Spleen (tissue), 13 donors: ENCODE measurements at places on chromosomes 4 and X.

- H3K4me3 ChIP-seq: no peak overlapping the region
- H3K36me3 ChIP-seq: no peaks in the 10 kb centered on the region
- peaks cover 10% of the 10 kb centered on the region for H3K4me1 ChIP-seq
Measured at GRCh38 chr4:174222266-174222872, 61.1 kb downstream of the FBXO8 start.

GRCh38 chr4:163548481-163549243 lies 54.2 kb downstream of the TMA16 start:
- H3K4me3 ChIP-seq: no peak overlapping the region
- no peak for DNase-seq
- no peaks in the 10 kb centered on the region for H3K27me3 ChIP-seq
- H3K36me3 ChIP-seq: no peaks in the 10 kb centered on the region

GRCh38 chr4:1017211-1017610 lies 5.8 kb downstream of the FGFRL1 start:
- peaks cover 59% of the 10 kb centered on the region for H3K4me1 ChIP-seq
- no peaks in the 10 kb centered on the region for H3K36me3 ChIP-seq
- DNase-seq: no peak
- no peak overlapping the region for H3K27ac ChIP-seq

- DNase-seq: no peak
- H3K4me1 ChIP-seq: no peaks in the 10 kb centered on the region
- no peak overlapping the region for H3K27ac ChIP-seq
- H3K36me3 ChIP-seq: no peaks in the 10 kb centered on the region
- no peaks in the 10 kb centered on the region for H3K27me3 ChIP-seq
Measured at GRCh38 chr4:41580007-41580406, 42.0 kb downstream of the LIMCH1 start.

- no peaks in the 10 kb centered on the region for H3K4me1 ChIP-seq
- H3K27ac ChIP-seq: no peak overlapping the region
- H3K36me3 ChIP-seq: no peaks in the 10 kb centered on the region
Measured at GRCh38 chrX:2507904-2508627, 7.3 kb upstream of the DHRSX start.

DNA sequence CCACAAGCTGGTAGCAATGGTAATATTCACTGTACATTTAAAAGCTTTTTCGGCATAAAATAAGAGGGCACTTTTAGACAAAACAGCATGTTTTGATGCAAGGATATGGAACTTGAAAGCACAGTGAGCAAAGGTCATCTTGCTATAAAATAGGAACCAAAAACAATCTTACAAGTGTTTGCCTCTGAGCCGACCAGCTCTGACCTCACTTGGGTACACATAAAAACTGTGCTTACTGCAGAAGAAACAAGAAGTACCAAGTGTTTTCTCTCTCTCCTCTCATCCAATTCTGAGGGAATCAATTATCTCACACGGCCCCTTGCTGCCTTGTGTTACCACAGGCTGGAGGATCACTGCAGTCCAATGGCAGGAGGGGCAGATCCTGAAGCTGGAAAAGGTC lies 4.8 kb upstream of the IQSEC2 start:
- H3K36me3 ChIP-seq: no peaks in the 10 kb centered on the region
- no peaks in the 10 kb centered on the region for H3K27me3 ChIP-seq
- no peak overlapping the region for H3K4me3 ChIP-seq
- H3K4me1 ChIP-seq: no peaks in the 10 kb centered on the region
- H3K27ac ChIP-seq: no peak overlapping the region
- no peak for DNase-seq

GRCh38 chr4:3462321-3462789 lies 751 bp upstream of the DOK7 start:
- H3K4me1 ChIP-seq: peaks cover 14% of the 10 kb centered on the region
- peaks cover 29% of the 10 kb centered on the region for H3K27me3 ChIP-seq
- no peak overlapping the region for H3K27ac ChIP-seq
- no peak overlapping the region for H3K4me3 ChIP-seq

- DNase-seq: no peak
- H3K27ac ChIP-seq: no peak overlapping the region
Measured at GRCh38 chr4:1834047-1834775, 21.7 kb downstream of the LETM1 start.

DNA sequence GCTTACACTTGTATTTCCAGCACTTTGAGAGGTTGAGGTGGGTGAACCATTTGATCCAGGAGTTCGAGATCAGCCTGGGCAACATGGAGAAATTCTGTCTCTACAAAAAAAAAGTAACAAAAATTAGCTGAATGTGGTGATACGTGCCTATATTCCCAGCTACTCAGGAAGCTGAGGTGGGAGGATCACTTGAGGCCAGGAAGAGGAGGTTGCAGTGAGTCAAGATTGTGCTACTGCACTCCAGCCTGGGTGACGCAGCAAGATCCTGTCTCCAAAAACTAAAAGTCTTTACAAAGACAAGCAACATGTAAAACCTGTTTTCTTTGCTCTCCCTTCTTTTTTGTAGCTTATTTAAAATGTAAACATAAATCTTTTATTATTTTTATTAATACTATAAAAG lies 1156.1 kb downstream of the FAT4 start:
- no peaks in the 10 kb centered on the region for H3K36me3 ChIP-seq
- no peak overlapping the region for H3K27ac ChIP-seq
- no peak for DNase-seq
- no peaks in the 10 kb centered on the region for H3K4me1 ChIP-seq

GRCh38 chrX:124346877-124347241 lies 496 bp downstream of the SH2D1A start:
- peak overlapping the region; percentile 78 for H3K27ac ChIP-seq
- H3K4me3 ChIP-seq: peak overlapping the region; percentile 16
- H3K4me1 ChIP-seq: no peaks in the 10 kb centered on the region
- no peaks in the 10 kb centered on the region for H3K27me3 ChIP-seq
- H3K36me3 ChIP-seq: no peaks in the 10 kb centered on the region

- no peak overlapping the region for H3K4me3 ChIP-seq
- H3K36me3 ChIP-seq: no peaks in the 10 kb centered on the region
- no peak overlapping the region for H3K27ac ChIP-seq
- no peaks in the 10 kb centered on the region for H3K27me3 ChIP-seq
- H3K4me1 ChIP-seq: no peaks in the 10 kb centered on the region
Measured at GRCh38 chr4:98632258-98632657, 26.2 kb downstream of the TSPAN5 start.

DNA sequence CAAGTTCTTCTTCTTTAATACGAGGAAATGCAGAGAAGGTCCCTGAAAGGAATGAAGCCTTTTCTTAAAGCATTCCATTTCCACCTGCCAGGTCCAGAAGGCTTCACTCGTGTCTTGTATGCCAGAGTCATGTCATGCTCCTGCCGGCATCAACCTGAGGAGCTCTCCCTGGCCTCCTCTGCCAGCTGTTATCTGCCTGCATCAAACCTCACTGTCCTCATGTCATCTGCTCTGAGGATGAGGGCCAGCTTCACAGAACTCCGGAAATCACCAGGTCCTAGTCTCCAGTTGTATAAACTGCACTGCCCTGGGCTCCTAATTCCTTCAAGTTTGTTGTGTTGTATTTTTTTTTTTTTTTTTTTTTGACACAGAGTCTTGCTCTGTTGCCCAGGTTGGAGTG lies 20.0 kb upstream of the S100G start:
- no peak overlapping the region for H3K27ac ChIP-seq
- no peak for DNase-seq
- H3K36me3 ChIP-seq: no peaks in the 10 kb centered on the region
- H3K4me1 ChIP-seq: no peaks in the 10 kb centered on the region
- H3K27me3 ChIP-seq: no peaks in the 10 kb centered on the region

DNA sequence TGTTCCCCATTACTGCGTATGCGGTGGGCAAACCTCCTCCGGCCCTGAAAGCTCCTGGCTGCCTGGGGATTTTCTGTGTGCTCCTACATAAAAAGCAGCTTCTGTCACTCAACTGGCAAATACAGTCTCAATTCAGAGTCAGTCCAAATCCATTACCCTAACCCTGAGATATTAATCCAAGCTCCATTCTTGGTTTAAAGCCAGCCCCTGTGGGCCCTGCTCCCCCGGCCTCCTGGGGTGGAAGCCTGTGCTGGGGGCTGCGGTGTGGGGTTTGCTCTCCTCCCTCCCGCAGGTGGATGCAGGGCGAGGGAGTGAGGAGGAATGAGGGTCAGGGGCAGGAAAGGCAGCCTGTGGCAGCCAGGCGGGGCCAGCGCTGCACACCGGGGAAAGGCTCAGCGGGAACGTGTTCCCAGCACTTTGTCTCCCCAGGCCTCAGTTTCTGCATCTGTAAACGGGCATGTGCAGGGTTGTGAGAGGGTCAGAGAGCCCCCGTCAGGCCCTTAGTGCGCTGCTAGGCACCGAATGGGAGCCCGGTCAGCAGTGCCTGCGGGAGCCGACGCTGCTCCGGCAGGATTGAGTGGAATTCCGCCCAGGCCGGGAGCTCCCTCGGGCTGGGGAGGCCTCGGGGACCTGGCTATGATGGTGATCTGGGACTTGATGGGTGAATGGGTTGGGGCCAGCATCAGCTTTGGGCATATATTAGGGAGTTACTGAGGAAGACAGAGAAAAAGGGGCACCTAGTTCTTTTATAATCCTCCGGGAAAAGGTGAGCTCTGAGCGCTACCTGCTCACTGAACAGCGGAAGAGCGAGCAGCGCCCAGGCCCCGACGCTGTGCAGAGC lies 6.3 kb upstream of the RGS12 start:
- H3K27me3 ChIP-seq: peaks cover 69% of the 10 kb centered on the region
- no peak for DNase-seq
- no peak overlapping the region for H3K4me3 ChIP-seq

DNA sequence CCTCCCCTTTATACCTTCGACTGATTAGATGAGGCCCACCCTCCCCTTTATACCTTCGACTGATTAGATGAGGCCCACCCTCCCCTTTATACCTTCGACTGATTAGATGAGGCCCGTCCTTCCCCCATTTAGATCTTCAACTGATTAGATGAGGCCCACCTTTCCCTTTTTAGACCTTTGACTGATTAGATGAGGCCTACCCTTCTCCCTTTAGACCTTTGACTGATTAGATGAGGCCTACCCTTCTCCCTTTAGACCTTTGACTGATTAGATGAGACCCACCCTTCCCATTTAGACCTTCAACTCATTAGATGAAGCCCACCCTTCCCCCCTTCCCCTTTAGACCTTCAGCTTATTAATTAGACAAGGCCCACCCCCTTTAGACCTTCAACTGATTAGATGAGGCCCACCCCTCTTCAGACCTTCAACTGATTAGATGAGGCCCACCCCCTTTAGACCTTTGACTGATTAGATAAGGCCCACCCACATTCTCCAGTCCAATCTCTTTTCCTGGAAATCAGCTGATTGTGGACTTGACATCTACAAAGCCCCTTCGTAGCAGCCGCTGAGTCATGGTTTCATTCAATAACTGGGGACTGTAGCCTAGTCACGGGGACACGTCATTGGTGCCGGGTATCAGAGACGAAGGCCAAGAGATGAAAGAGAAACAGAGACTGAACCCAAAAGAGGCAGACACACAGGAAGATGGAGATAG lies 28.8 kb upstream of the IL3RA start:
- no peak for DNase-seq
- H3K4me1 ChIP-seq: no peaks in the 10 kb centered on the region
- H3K36me3 ChIP-seq: no peaks in the 10 kb centered on the region
- H3K4me3 ChIP-seq: no peak overlapping the region

- H3K27ac ChIP-seq: no peak overlapping the region
- no peaks in the 10 kb centered on the region for H3K27me3 ChIP-seq
- DNase-seq: no peak
- no peak overlapping the region for H3K4me3 ChIP-seq
- no peaks in the 10 kb centered on the region for H3K36me3 ChIP-seq
- no peaks in the 10 kb centered on the region for H3K4me1 ChIP-seq
Measured at GRCh38 chr4:70158576-70158975, 4.5 kb downstream of the PRR27 start.

DNA sequence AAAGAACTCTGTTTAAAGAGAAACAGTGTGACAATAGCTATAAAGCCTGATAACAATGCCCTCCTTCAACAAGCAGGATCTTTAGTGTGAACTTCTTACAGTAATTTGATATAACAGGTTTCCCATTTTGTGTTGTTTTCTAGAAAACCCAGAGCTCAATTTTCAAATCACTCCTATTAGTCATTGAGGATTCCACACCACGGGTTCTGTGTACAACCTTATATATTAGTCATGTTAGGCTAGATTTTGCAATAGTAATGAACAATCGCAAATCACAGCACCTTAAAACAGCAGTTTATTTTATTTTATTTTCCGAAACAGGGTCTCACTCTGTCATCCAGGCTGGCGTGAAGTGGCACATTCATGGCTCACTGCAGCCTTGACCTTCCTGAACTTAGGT lies 1020.9 kb upstream of the INTU start:
- H3K4me3 ChIP-seq: no peak overlapping the region
- H3K4me1 ChIP-seq: no peaks in the 10 kb centered on the region
- no peak for DNase-seq
- no peak overlapping the region for H3K27ac ChIP-seq
- H3K36me3 ChIP-seq: no peaks in the 10 kb centered on the region

- no peaks in the 10 kb centered on the region for H3K4me1 ChIP-seq
- H3K27ac ChIP-seq: no peak overlapping the region
- H3K36me3 ChIP-seq: no peaks in the 10 kb centered on the region
- no peaks in the 10 kb centered on the region for H3K27me3 ChIP-seq
- no peak overlapping the region for H3K4me3 ChIP-seq
- DNase-seq: no peak
Measured at GRCh38 chr4:98406819-98407218, 145.6 kb downstream of the RAP1GDS1 start.

GRCh38 chr4:76990288-76991080 lies 40.9 kb downstream of the SEPTIN11 start:
- no peak for DNase-seq
- no peaks in the 10 kb centered on the region for H3K27me3 ChIP-seq
- no peak overlapping the region for H3K4me3 ChIP-seq

DNA sequence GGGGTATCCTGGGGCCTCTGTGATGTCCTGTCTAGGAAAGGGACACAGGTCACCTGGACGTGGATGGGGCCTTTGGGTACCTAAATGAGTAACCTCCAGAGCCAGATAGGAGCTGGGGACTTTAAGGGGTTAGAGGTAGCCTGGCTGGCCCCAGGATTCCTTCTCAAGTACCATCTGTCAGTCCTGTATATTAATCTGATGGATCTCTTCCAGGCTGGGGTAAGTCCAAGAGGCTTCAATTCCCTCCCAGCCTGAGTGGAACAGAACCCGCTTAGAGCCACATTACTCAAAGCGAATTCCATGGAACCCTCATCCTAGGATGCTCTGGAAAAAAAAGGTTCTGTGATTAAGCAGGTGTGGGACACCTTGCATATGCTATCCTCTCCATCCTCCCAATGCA lies 24.8 kb upstream of the MAP3K15 start:
- no peaks in the 10 kb centered on the region for H3K4me1 ChIP-seq
- peaks cover 19% of the 10 kb centered on the region for H3K36me3 ChIP-seq
- DNase-seq: no peak
- no peak overlapping the region for H3K4me3 ChIP-seq
- no peak overlapping the region for H3K27ac ChIP-seq

- DNase-seq: no peak
- no peaks in the 10 kb centered on the region for H3K36me3 ChIP-seq
- no peak overlapping the region for H3K27ac ChIP-seq
Measured at GRCh38 chrX:13837290-13837745, 20.4 kb upstream of the GPM6B start.

GRCh38 chr4:185219551-185220344 lies 10.3 kb downstream of the SNX25 start:
- peaks cover 53% of the 10 kb centered on the region for H3K4me1 ChIP-seq
- H3K27ac ChIP-seq: peak overlapping the region; percentile 42
- no peak for DNase-seq
- no peak overlapping the region for H3K4me3 ChIP-seq
- H3K36me3 ChIP-seq: no peaks in the 10 kb centered on the region
- H3K27me3 ChIP-seq: no peaks in the 10 kb centered on the region

- H3K4me1 ChIP-seq: peaks cover 3% of the 10 kb centered on the region
- H3K36me3 ChIP-seq: no peaks in the 10 kb centered on the region
- no peak overlapping the region for H3K4me3 ChIP-seq
- peak overlapping the region; percentile 84 for H3K27ac ChIP-seq
- H3K27me3 ChIP-seq: no peaks in the 10 kb centered on the region
Measured at GRCh38 chr4:40812856-40813255, 63.1 kb downstream of the NSUN7 start.
